ENCODE measurements at places on chromosomes 1 and 21. TPM values are rescaled to one million over a fixed set of nuclear protein-coding genes. Genes with fewer than 3 reads are reported as not detected.

The XCL2 gene
- not detected for total RNA-seq

The VCAM1 gene
- total RNA-seq: 11.3 TPM

DNA sequence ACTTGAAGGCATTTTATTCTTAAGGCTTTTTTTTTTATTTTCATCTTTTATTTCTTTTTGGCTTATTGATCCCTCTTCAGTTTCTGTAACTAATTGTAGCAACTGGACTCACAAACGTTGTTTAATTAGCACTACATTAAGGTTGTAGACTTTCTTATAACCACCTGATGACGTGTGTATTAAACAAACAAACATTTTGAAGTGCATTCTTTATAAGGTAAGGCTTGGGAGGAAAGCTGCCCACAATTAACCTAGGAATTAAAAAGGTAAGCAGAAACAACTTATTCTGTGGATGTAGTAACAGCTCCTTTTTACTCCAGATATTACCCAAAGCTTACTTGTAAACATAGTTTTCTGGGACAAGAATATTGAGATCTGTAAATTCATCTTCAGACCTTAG, 55.0 kb downstream of the CAMSAP2 start:
- no peak for DNase-seq

The RGS18 gene
- total RNA-seq: 2.1 TPM

The HCRTR1 gene
- not detected for total RNA-seq

- DNase-seq: no peak
Measured at GRCh38 chr1:239283216-239283615, 103.2 kb upstream of the CHRM3 start.

The GBP5 gene
- 1.6 TPM for total RNA-seq

The SPRR2B gene
- not detected for total RNA-seq

- DNase-seq: no peak
Measured at GRCh38 chr1:175597969-175598765, 145.2 kb downstream of the TNR start.

The CYP2J2 gene
- 0.28 TPM for total RNA-seq

GRCh38 chr1:236950365-236950764, 53.9 kb downstream of the MT1HL1 start:
- no peak for DNase-seq

The C1orf210 gene
- total RNA-seq: 0.62 TPM

DNA sequence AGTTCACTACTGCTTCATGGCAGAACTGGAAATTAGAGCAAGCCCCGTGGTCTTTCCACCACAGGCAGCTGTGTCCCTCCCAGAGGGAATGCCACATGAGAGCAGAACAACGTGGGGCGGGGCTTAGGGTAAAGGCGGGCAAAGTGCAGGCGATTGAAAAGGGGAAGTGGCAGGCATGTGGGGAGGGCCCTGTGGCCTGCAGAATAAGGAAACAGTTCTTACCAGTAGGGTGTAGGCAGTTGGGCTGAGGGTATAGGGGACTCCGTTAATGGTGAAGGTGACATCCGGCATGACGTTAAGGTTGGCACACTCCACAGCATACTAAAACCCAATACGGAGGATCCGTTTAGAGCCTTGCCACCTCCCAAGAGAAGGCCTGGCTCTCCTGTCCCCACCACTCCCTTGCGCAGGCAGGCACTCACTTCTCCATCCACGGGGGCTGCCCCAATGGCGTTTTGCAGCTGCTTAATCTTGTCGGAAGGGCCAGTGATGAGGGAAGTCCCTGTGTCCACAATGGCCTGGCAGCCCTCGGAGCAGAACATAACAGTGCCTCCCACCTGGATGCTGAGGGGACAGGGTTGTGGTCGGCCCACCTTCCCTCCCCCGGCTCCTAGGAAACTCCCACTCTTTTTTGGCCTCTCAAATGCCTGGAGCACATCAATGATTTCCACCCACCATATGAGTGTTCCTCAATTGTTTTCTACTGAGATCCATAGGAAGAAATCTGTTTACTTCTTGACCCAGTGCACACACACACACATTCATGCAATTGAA, 9.1 kb upstream of the RAB7B start:
- no peak for DNase-seq

GRCh38 chr1:94235189-94236012, 2.0 kb downstream of the ARHGAP29 start:
- no peak for DNase-seq

DNA sequence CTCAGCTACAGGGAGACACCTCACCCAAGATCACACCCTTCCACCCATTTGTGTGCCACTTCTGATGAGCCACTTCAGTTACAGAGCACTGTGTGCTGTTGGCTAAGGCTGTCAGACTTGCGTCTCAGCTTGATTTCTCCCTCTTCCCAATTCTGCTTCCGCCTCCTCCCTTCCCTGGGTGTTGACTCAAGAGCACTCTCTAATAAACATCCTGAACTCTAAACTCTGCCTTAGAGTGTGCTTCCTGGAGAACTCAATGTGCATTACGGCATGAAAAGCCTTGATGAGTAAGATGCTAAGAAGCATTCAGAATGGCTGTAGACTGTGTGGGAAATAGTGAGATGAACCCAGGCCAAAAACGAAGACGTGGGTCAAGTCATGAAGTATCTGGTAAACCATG, 54.9 kb upstream of the S1PR1 start:
- DNase-seq: no peak

GRCh38 chr1:66998972-66999371, 55.0 kb downstream of the SLC35D1 start:
- DNase-seq: no peak

DNA sequence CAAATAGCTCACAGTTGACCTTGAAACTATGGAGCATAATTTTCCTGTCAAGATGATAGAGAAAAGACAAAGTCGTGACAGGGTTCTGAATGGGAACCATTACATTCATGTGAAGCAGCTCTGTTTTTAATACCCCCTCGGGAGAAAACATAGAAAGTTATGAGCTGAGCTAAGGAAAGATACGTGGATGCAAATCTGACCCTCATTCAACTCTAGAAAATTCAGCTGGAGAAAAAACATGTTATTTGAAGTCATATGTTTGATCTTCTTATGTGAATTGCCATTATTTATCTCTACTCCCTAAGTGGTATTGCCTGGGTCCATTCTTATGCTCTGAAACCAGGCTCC, 48.0 kb upstream of the LRRC52 start:
- no peak for DNase-seq

DNA sequence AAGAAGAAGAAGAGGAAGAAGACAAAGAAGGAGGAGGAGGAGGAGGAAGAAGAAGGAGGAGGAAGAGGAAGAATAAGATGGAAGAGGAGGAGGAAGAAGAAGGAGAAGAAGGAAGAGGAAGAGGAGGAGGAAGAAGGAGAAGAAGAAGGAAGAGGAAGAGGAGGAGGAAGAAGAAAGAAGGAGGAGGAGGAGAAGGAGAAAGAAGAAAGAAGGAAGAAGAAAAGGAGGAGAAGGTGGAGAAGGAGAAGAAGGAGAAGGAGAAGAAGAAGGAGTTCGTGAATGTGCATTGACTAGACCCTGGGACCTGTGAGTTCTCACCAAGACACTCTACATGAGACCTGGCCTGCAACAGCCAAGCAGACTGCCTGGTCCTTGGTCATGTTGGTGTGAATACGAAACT, 131.7 kb upstream of the ERRFI1 start:
- no peak for DNase-seq

The TACSTD2 gene
- 24.8 TPM for total RNA-seq

The MRPL9 gene
- 88.9 TPM for total RNA-seq

DNA sequence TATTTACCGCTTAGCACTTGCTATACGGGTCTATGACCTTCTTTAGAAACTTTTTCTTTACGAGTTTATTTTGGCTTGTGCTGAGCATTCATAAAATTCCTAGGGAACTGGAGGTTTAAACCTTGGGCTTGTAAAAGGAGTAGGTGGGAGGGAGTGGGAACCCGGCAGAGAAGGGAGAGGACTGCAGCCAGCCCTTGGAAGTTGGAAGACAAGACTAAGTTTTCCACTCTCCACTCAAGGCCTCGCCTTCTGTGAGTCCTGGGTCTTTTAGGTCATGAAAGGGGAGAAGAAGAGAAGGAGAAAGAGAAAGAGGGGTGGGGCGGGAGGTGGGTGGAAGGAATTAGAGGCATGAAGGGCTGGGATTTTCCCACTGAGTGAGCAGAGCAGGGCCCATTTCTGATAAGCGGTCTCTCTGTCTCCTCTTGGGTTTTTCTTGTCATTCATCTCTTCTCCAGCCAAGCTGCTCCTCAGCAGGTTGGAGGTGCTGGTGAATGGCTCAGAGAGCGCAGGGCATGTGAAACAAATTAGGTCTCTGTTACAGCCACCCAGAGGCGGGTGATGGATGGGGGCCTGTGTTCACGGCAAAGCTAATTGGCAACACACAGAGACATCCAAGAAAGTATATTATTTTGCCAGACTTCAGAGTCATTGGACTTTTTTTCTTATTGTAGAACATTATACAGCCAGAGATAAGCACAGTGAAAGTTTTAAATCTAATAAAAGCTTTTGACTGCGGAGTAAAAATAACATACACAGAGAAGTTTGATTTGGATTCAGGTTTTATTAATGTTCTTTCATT, 247.3 kb downstream of the FOXD2 start:
- DNase-seq: no peak

- DNase-seq: no peak
Measured at GRCh38 chr1:29640428-29640785, 404.1 kb downstream of the PTPRU start.

GRCh38 chr1:15153842-15154479, 414 bp downstream of the TMEM51 start:
- peak; percentile 47 for DNase-seq

GRCh38 chr1:11151826-11152612, 37.1 kb upstream of the ANGPTL7 start:
- no peak for DNase-seq

DNA sequence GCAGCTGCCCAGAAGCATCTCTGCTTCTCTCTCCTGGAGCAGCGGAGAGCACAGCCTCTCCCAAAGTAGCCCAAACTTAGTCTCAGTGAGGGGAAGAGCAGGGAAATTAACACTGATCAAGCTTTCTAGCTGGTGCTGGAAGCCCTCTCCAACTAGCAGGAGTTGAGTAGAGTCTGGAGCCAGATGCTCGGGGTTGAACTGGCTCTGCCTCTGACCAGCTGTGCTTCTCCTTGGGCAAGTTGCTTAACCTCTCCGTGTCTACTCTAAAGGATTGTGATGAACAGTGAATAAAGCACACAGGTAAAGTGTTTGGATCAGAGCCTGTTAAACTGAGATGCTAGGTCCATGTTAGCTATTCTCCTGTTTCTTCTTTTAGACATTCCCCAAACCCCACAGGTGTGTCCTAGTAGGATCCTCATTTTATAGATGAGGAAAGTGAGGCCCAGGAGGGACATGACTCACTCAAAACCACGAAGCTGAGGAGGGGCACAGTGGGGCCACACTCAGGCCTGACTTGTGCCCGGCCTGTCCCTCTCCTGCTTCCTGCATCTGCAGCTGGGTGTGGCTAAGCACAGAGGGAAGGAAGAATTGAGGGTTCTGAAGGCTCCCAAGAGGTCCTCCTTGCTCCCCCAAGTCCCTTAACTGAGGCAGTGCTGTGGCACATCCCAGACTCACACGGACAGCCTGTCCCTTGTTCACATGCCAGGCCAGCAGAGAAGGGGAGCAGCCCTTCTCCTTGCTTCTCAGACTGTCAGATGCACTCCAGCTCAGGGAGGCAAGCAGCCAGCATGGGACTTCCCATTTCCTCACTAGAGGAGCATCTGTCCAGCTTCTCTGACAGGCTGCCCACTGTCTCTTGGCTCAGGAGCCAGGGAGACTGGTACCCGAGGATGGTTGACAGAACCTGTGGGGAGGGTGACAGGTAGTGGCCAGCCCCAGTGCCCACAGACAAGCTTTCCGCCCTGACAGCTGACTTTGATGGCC, 152.0 kb upstream of the IGSF21 start:
- DNase-seq: no peak

- DNase-seq: no peak
Measured at GRCh38 chr1:98749152-98749756, 87.7 kb downstream of the SNX7 start.

The IRF6 gene
- total RNA-seq: 28.3 TPM

DNA sequence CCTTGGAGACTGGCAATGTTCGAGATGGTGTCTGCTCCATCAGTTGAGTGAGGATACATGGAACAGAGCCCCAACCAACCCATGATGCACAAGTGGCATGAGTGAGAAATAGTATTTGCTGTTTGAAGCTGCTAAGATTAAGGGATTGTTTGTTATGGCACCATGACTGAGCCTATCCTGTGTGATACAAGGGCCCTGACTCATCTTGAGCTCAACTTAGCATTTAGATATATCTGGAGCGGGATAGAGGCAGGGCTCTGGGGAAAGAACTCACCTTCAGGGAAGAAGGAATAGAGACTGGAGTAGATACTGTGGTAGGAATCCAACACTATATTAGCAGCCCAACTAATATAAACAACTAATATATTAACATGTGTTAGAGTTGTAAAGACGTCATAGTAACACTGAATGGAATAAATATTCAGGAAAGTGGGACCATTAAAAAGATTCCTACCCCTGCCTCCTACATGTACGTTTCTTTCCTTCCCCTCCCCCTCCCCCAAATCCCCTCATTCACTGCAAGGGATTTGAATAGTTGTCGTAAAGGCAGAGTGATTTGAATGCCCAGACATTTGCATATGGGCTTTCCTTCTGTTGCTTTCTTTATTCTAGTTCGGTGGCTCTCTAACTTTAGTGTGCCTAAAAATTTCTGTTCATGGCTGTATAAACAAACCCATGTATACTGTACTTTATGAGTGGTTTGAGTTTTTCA, 106.6 kb upstream of the POU3F1 start:
- no peak for DNase-seq

- DNase-seq: no peak
Measured at GRCh38 chr1:110097507-110098221, 14.6 kb upstream of the UBL4B start.

The TMEM200B gene
- total RNA-seq: 44.1 TPM

DNA sequence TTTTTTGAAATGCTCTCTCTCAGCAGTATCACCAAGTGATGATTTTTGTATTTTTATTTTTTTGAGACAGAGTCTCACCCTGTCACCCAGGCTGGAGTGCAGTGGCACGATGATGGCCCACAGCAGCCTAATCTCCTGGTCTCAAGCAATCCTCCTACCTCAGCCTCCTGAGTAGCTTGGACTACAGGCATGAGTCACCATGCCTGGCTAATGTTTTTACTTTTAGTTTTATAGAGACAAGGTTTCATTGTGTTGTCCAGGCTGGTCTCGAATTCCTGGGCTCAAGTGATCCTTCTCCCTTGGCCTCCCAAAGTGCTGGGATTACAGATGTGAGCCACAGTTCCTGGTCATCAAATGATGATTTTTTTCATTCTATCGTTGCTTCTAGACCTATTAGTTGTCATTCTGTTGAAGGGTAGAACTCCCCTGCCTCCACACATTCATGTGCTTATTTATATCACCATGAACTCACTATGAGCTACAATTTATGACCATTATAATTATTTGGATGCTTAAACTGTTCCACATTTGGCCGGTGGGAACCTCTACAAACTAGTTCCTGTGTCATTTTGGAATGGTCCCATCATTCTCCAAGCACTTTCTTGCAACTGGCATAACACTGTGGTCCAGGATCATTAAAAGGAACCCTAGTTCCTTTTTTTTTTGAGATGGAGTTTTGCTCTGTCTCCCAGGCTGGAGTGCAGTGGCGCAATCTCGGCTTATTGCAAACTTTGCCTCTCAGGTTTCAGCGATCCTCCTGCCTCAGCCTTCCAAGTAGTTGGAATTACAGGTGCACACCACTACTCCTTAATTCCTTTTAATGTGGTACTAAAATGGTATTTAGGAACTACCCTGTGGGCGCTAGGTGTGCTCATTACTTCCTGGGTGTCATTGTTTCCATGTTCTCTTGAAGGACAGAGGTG, 20.2 kb upstream of the TOR3A start:
- DNase-seq: no peak
